NCI-H146 (cell line): ENCODE measurements at places on chromosomes 13 and 19.
A peak's percentile ranks its signal among the peaks of the same experiment; 100 is the strongest.

DNA sequence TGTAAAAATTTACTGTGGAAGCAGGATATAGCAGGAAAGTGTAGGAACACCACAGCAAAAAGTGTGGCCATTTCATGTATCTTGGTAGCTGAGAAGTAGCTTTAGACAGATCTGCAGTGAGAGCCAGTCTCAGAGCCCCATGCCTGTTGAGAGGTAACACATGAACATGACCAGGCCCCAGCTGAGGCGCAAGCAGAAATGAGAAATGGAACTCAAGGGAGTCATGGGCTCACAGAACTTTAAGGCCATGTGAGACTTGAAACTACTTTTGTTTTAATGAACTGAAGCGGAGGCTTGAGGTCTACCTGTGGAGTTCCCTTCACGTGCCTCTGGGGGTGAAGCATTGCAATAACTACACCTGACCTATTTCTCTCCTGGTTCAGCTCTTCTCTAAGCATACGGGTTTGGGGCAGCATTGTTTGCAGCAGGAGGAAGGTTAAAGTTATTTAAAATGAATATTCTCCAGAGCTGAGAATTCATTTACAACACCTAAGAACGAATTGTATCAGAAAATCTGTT is 3.3 kb downstream of the MYO16 start:
- DNase-seq = no peak

GRCh38 chr13:43026262-43026661 is 2.9 kb downstream of the DNAJC15 start:
- no peak for DNase-seq

DNA sequence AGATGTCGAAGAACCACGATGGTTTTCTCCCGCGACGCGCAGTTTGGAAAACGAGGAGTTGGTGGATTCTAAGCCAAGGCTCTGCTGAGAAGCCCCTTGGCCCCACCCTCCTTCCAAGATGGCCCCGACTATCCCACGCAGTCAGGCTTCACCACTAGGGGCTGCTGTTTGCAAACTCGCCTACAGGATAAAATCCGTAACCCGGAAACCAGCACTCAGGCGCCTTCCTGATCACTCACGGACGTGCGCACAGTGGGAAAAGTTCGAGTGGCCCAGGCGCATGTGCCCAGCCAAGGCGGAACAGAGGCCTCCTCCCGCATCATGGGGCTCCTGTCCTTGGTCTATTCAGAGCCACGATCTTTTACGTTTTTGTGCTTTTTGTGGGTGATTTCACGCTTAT is 19.2 kb upstream of the UQCR11 start:
- DNase-seq = peak; percentile 13

- no peak for DNase-seq
Measured at GRCh38 chr13:30856005-30856790, 49.9 kb upstream of the MEDAG start.

GRCh38 chr13:30165071-30165470 is 142.3 kb downstream of the KATNAL1 start:
- no peak for DNase-seq
